ENCODE measurements at places on chromosomes 1 and 21.

DNA sequence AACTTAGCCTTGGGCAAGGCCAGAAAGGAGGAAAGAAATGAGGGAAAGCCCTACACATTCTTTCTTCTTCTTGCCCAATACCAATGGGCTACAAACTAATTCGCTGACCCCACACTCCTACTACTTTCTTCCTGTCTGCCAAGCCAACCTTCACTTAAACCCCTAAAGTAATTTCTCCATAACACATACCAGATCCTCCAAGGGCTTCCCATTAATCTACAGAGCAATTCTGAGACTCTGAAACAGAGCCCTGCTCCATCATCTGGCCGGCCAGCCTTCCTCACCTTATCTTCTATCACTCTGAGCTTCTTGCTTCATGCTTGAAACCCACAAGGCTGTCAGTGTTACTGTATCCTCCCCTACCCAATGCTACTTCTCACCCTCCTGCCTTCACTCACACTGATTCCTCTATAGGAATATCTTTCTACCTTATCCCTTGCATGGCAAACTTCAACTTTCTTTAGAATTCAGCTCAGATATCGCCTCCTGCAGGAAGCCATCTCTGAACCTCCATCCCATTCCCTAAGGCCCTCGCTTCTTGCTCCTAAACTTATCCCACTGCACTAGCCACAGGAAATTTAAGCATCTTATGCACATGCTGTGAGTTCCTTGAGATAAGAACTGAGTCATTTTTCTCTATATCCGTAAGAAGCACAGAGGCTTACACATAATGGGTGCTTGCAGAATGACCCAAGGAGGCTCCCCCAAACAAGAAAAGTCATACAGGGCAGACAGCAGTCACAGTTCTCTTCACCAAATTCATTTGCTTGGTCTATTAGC is 81.9 kb downstream of the JAK1 start:
- DNase-seq: no peak

DNA sequence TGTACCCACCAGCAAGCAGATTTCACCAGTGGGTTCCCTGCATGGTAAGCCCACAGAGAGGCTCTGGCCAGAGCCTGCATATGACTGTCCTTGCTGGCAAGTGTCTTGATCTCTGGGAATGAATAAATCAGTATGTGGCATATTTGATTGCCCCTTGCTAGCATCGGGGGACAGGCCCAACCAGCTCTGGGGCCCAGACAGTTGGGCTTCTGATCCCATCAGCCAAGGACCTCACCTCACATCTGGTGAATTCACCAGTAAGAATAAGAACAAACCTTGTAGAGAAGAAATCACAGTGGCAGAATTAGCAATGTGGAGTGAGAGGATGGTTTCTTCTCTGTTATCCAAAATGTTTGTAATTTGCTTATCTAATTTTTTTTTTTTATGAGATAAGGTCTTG is 15.9 kb downstream of the SLC1A7 start:
- no peak for DNase-seq

DNA sequence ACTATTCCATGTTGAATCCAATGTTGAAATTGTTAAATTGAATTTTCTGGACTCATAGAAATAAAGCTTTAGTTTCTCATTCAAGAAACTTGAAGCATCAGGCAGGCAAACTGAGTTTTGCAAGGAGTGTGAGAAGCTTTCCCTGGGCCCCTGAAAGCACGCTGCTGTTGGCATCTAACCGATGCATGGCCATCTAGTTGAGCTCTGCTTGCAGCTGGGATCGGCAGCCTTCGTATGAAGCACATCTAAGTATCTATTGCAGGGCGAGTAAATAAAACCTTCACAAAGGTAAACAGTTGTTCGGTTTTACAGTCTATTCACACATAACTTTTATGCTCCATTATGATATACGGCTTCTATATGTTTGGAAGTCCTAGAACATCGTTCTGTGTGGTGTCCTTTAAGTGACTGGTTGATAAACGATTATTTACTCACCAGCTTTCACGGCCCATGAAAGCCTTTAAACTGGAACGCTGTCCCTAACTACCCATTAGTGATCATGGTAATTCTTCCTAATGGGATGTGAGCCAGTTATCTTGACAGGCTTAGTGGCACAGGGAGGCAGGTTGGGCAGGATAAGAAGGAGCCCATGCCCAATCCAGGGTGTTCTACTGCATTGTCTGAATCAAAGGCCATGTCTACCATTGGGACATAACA is 71.7 kb downstream of the SEC16B start:
- DNase-seq: no peak

DNA sequence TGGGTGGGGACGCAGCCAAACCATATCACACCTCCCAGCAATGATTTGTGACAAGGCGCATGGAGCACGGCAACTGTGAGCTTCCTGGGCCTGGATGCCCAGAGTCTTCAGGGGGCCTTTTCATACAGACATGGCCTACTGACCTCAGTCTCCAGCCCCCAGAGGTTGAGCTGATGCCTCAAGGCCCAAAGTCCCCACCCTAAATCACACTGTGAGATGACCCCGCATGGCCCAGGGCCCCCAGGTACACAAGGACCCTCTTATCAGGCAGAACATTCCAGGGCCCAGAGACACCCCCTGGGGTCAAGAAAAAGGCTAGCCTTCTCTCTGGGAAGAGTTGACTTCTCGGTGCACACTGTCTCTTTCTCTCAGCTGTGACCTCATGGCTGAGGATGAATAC is 179.7 kb upstream of the C1orf174 start:
- no peak for DNase-seq

- DNase-seq: no peak
Observed at GRCh38 chr1:108082001-108082400, 117.0 kb upstream of the VAV3 start.

DNA sequence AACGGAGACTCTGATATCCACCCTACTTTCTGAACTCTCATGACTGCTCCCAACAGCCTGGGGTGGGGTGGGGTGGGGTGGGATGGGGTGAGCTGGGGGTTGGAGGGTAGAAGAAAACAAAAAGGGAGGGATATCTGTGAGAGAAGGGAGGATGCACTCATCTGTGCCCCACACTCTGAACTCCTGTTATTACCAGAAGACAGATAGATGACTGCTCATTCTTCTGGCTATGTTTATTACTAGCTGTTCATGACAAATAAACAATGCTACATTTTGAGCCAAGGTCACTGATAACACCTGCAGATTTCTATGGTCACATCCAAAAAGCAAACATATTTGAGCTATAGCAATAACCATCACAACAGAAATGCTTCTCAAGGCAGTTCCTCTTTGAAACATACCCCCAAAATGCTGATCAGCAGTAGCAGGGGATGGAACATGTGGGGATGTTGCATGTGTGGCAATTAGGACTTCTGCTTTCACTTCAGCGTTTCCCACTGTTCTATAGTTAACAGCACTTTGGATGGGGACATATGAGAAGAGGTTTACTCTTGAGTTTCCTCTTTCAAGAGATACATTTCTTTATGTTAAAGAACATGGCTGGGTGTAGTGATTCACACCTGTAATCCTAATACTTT is 43.3 kb downstream of the GPR3 start:
- peak; percentile 98 for DNase-seq

GRCh38 chr1:19645411-19646251 is 1.5 kb downstream of the NBL1 start:
- no peak for DNase-seq

DNA sequence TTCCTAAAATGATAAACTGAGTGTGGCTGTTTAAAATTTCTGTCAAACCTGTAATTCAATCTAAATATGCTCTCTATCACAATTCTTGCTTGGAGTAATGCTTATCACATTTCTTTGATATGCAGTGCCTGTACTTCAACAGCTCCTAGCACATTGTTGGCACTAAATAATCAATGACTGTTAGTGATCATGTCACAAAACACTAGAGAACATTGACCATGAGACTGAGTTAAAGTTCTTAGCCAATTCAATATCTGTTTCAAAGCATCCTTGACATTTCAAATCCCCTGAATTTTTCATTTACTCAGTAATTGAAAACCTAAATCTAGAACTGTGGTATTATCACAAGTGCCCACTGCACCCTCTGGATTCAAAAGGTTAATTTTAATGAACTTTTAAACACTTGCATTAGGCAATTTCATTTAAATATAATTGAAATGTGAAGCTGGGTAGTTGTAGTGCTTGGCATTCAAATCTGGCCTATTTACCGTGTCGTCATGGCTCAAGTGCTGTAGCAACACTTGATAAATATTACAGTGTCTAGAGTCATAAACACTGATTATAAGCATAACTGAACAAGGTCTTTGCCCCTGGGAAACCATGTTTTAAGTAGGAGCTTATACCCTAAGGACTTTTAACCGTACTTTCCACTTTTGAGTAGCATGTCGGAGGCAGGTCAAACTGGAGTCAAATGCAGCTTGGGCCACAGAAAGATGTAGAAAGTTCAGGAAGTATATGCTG is 143.6 kb downstream of the LRRC7 start:
- DNase-seq: no peak

- no peak for DNase-seq
Observed at GRCh38 chr1:22553104-22553880, 10.0 kb upstream of the EPHA8 start.

DNA sequence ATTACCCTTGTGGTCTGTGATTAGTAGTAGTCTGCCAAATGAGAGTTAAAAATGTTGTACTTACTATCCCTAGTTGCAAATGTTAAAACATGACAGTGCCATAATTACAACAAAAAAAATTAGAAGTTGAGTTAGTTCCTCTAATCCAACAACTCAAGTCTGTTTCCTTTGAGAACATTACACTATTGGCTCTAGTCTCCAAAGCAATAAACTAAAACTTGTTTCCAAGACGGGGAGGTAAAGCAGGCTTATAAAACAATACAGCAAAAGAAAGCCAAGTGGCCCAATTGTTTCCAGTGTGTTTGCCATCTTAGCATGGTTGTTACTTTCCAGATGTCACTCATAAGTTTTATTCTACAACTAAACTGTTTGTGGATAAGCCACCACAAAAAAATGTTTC is 11.6 kb downstream of the KYAT3 start:
- peak; percentile 12 for DNase-seq

- no peak for DNase-seq
Observed at GRCh38 chr1:29162476-29163138, 19.1 kb downstream of the SRSF4 start.

- peak; percentile 38 for DNase-seq
Observed at GRCh38 chr1:6592441-6592840, 10.2 kb downstream of the KLHL21 start.

GRCh38 chr1:8408151-8408839 is 90.4 kb downstream of the SLC45A1 start:
- no peak for DNase-seq

- no peak for DNase-seq
Observed at GRCh38 chr1:15201849-15202551, 45.0 kb upstream of the FHAD1 start.

DNA sequence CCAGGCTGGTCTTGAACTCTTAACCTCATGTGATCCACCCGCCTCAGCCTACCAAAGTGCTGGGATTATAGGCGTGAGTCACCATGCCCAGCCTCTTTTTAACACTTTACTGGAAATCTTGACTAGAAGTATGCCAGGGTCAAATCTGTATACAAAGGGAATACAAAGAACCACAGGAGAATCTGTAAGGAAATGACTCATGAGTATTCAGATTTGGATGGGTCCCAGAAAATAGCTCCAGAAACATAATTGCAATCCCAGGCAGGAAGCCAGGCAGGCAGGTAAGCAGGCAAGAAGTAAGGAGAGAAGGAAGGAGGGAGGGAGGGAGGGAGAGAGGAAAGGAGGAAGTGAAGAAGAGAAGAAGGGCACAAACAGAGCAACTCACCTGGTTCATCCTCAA is 22.8 kb upstream of the TIAM1 start:
- no peak for DNase-seq

DNA sequence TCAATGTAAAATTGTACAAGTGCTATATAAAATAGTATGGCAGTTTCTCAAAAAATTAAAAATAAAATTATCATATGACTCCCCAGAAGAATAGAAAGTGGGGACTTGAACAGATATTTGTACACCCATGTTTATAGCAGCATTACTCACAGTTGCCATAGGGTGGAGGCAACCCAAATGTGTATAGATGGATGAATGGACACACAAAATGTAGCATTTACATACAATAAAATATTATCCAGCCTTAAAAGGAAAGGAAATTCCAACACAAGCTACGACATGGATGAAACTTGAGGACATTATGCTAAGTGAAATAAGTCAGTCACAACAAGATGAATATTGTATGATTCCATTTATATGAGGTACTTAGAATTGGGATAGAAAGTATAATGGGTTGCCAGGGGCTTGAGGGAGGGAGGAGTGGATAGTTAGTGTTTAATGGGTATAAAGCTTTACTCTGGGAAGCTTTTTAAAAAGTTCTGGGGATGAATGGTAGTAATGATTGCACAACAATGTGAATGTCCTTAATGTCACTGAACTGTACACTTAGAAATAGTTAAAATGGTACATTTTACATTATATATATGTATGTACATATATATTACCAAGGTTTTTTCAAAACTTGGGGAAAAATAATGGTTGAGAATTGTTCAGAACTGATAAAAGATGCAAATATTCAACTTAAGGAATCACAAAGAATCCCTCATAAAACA is 53.0 kb upstream of the ADORA3 start:
- no peak for DNase-seq

- DNase-seq: peak; percentile 54
Observed at GRCh38 chr1:192579010-192579738, 3.6 kb downstream of the RGS1 start.

GRCh38 chr1:162028726-162029125 is 5.1 kb upstream of the OLFML2B start:
- peak; percentile 98 for DNase-seq

All from MV-4-11 (cell line).